ENCODE measurements at places on chromosomes 7 and 10.

DNA sequence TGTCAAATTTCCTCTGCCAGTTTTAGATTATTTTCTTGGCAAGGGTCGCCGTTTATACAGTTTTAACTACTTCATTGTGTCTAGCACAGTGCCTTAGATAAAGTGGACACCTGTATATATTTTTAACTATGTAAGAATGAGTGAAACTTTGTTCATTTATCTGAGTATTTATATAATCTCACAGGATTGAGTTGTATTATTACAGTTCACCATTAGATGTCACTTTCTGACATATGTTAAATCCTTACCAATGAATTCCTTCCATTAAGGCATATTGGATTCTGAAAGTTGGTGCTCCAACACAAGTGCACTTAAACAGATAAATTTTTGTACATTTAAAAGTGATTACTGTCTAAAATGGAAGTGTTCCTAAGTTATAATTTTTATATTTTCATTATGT, 43.0 kb downstream of the ZMYND11 start:
- DNase-seq, result peak; percentile 49

DNA sequence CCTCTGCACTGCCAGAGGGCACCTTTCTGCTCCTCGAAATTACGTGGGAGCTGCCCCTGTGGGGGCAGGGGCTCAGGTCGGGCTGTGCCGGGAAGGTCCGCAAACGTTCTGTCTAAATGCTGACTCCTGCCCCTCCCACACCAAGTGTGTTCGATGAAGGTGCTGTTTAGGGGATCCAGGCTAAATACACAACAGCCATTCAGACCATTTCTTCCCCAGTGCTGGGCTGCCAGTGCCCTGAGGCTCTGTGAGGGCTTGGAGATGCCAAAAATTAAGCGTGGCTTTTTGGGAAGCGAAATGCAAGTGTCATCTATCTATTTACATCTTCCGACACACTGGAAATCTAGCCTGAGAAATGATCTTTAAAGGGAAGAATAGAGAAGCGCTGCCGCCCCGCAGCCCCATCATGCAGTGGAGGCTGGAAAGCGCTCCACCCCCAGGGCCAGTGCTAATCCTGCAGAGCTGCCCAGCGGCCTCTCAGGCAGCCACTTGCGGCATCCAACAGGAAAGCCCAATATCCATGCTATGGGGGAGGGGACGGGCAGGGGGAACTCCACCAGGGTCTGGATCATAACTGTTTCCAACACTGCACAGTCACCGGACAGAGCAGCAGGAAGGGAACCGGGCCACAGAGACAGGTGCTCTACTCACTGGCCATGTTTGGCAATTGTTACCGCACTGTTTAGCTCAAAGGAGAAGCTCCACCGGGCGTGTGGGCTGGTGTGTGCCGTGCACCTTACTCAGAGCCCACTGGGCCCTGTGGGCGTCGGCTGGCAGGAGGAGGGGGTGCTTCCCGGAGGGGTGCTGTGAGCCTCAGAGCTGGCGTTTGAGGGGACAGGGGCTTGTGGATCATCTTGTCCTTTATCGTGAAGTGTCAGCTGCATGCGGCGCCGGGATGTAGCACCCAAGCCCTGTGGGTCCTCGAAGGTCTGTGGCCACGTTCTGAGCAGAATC, 205.5 kb downstream of the DNAJB6 start:
- no peak for DNase-seq

DNA sequence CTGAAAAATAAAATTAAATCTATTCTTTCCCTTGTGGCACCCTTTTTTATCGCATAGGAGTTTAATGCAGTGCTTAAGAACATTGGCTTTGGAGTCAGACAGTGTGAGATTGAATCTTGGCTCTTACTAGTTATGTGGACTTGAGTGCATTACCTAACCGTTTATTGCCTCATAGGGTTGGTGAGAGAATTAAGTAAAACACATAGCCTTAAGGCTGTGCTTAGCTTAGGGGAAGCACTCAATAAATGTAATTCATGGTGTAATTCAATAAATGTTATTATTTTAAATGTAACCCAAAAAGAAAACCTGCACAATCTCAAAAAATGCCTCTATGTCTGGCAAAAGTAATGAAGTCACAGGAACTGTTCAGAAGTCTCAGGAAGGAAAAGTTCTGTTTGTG, 2.7 kb downstream of the STK17A start:
- DNase-seq, result peak; percentile 38

GRCh38 chr10:84590327-84591193, 262.2 kb downstream of the CCSER2 start:
- DNase-seq, result no peak

DNA sequence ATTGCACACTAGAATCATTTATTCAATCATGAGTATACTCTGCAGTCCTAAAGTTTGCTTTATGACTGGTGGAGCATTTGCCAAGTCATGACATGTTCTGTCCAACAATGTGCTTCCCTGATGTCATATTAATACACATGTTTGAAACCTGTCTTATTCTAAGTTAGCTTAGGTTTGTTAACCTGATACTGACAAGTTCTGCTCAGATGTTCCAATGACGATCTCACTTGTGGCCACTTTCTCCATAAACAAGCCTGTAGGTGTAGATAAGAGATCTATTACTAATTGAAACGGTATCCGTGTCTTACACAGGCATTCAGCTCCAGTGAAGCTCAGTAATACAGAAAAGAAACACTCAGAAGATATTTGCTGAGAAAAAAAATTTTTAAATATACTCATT, 64.9 kb downstream of the GPR37 start:
- no peak for DNase-seq

DNA sequence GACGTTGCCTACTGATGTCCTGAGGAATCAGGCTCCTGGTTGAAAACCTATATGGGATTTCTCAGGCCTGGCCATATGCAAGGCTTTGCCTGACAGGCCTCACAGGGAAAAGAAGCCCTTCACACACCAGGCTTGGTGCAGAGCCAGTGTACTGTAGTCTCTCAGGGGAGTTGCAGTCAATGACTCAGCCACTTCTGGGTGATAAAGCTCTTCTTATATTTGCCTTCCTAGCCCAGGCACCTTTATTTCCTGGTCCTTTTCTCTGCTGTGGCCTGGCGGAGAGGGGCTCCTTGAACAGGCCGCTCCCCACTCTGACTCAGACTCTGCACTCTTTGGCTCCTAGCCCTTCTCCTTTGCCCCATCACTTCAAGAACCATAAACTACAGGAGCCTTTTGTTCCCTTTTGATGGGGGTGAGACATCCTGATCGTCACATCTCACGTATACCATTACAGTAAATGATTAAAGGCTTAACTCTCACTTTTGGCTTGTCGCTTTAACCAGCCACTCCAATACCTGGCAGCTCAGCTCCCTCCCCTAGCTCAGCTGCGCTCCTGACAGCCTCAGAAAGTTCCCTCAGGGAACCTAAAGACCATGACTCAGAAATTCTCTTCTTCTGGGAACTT, 33.5 kb downstream of the DPY19L1 start:
- peak; percentile 55 for DNase-seq

- no peak for DNase-seq
Measured at GRCh38 chr10:1650542-1651269, 86.6 kb downstream of the ADARB2 start.

DNA sequence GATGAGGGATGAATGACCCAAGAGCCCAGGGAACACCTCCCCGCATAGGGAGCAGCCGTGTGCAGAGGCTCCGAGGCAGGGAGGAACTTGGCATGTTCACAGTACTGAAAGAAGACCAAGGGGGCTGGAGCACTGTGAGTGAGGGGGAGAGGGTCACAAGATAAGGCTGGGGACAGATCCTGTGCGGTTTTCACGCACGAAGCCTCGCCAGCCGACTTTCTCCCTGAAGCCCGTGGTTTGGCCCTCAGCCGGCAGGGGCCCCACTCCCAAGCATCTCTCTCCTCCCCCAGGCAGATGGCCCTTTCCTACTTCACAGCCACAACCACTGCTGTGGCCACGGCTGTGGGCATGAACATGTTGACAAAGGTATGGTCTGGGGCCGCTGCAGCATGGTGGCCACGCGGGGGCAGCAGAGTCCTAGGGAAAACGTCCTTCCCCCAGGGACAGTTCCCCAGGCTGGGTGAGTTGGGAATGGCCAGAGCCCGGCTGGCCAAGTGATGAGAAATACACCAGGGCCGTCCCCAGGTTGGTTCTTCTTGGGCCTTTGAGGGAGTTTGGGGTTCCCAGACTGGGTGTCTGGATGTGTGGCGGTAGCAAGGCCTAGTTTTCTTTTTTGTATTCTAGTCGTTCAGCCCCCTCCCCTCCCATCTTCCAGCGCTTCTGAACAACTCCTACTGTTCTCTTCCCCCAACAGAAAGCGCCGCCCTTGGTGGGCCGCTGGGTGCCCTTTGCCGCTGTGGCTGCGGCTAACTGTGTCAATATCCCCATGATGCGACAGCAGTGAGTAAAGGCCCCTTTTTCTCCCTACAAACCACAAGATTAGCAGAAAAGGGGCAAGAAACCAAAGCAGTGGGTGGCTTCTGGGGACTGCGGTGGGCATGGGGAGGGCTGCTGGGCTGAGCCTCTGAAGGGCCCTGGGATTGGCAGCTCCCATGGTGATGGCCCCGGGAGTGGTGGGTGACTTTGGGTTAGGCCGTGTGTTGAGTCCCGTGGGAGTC, 14.4 kb upstream of the WBP1L start:
- peak; percentile 71 for DNase-seq

DNA sequence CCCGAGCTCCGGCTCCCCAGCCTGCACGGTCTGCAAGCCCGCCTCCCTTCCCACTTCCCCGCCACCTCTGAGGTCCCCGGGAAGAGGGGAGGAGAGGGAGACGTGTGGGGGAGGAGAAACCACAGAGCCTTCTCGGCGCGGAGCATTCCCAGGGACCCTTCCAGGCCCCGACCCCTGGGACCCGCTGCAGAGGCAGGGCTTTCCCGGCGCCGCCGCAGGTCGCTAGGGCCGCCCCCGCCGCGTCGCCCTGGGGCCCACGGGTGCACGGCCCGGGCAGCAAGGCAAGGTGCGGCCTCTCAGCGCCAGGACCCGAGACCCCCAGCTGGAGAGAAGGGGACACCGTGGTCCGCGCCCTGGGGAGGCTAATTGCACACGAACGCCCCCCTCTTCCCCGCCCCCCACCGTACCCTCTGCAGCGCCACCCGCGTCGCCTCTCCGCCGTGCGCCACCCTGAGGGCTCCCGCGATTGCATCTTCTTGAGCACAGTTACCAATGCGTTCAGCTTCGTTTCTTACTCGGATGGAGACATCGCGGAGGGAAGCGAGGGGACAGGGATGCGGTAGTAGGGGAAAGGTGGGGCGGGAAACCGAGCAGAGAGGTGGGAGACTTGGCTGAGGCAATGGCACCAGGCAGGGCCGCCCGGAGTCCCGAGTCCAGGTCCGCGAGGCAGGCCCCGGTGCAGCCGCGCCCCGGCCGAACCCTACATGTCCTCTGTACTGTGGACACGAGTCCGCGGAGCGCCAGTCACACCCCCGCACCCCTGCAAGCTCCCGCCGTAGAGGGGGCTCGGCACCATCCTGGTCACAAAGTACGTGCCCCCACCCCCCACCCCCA, 28.9 kb downstream of the SKIDA1 start:
- peak; percentile 71 for DNase-seq

DNA sequence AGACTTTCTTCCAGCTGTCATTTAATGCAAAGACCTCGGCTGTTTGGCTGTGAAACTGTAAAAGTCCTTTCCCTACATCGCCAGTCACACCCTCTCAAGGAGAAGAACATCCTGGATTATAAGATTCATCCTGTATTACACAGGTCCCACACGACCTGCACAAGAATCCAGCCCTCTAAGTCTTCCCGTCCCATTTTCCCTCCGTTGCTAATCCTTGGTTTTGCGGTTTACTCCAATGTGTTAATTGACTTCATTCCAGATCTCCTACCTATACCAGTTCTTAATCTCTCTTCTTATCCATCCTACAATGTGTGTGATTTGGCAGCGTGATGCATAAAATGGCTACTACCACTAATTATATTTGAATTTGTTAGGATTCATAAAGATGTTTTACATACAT, 110.4 kb downstream of the COL28A1 start:
- no peak for DNase-seq

- peak; percentile 63 for DNase-seq
Measured at GRCh38 chr10:126930883-126931503, 25.8 kb downstream of the DOCK1 start.

DNA sequence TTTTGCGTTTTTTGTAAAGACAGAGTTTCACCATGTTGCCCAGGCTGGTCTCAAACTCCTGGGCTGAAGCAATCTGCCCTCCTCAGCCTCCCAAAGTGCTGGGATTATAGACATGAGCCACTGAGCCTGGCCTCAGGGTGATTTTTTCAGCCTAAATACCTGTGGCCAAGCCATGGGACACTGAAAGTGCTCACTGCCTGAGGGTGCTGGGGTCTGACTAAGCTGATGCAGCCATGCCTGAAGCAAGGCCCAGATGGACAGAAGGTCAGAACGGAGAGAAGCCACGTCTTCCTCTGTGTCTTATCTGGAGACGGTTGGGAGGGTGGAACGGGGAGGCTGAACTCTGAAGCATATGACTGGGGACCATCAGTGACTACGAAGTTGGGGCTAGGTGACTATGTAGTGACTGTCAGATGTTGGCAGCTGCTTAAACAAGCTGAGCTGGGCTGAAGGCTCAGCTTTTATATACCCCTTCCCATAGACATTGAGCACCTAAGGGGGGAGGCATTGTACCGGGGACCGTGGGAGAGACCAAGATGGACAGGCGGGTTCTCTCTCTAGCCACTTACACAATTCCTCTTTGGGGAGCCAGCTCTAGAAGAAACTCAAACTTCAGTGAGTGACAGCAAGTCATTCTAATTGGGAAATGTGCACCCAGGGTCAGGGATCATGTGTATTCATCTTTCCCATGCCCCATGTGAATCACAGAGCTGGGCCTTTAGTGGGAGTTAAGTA, 73.3 kb upstream of the HABP2 start:
- no peak for DNase-seq

GRCh38 chr10:131266936-131267813, 44.3 kb downstream of the TCERG1L start:
- DNase-seq, result no peak

DNA sequence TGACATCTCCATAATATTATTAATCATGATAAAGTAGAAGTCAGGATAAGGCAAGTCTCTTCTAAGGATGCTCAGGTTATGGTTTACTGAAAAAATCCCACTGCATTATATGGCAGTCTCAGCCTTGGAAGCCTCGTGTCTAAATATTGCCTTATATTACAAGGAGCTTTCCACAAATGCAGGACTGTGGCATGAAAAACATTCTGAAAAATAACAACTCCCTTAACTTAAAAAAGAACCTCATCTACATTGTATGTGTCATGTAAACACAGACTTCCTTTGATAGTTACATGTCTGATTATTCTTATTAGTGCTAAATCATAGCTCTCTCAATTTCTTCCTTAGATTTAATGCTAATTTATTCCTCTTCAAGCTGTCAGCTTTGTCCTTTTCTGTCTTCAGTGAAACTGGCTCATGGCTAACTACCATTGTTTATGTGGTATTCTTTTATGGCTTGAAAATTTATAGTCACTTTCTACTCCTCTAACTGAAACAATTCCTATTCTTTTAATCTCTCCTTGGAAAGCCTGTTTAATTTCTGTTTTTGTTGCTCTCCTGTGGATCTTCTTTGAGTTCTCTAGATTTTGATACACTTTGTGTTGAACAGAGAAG, 156.1 kb downstream of the KIF20B start:
- DNase-seq, result peak; percentile 19
